Activated CD4-positive, alpha-beta T cell treated with anti-CD3 and anti-CD28 coated beads, Interleukin-2, amount 50 U/mL, for 48 hours (primary cell): ENCODE measurements at places on chromosomes 7 and 10.

GRCh38 chr7:47622946-47623640 lies 41.2 kb upstream of the TNS3 start:
- DNase-seq, result no peak

DNA sequence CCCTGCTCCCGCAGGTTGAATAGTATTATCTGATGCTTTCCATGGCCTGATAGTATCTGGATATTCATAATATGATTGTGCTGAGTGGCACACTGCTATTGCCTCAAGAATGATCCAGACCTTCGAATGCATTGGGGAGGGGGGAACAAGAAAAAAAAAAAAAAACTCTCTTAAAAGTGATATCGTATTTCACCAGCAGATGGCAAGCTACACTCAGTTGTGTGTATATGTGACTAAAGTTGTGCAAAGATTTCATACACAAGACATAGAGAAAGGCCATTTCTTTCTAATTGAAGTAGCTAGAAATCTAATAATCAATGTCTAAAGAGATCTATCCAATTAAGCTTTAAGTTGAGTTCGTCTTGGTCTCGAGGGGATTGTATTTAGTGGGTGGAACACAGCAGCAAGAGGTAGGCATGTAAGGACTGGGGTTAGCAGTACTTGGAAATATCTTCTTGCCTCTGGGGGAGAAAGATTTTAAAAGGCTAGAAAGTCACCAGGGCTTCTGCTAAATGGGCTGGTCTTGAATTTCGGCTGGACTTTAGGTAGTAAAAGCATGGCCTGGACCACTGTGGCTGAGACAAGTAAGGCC lies 15.3 kb downstream of the SFRP4 start:
- DNase-seq, result no peak

DNA sequence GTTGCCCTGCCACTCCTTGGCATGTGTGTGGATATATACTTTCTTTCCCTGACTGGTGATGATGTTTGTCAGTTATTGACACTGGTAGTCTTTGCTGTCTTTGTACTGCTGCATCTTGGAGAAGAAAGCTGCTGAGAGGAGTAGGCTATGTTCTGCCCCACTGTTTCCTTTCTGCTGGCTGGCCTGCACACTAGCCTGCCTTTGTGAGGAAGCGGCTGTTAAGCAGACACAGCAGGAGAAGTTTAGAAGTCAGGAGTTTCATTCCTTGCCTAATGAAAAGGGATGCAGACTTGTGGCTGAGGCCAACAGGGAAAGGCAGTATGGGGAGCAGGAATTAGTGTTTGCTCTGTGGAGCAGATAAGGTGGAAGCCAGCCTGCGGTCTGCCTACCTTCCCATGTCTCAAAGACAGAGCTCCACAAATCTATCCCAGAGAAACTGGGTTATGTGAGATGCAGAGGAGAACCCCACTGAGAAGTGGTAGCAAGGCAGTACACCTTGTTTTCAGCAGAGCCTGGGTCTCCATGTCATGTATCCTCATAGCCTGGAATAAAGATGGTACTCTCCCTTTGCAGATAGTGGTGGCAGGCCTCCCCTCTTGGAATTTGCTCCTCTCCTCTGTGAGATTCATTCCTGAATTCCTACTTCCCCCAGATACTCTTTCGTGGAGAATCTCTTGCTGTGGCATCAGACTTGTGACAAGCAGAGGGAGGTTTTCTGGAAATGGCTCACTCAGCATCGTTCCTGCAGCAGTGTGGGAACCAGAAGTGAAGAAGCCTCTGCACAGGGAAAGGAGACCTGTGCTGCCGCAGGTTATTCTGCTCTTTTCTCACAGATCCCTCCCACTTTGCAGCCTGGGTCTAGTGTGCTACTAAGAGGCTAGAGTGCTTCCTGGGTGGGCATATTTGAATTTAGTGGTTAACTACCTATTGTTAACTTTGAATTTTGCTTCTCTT lies 130.2 kb downstream of the LRRC4 start:
- DNase-seq, result no peak

DNA sequence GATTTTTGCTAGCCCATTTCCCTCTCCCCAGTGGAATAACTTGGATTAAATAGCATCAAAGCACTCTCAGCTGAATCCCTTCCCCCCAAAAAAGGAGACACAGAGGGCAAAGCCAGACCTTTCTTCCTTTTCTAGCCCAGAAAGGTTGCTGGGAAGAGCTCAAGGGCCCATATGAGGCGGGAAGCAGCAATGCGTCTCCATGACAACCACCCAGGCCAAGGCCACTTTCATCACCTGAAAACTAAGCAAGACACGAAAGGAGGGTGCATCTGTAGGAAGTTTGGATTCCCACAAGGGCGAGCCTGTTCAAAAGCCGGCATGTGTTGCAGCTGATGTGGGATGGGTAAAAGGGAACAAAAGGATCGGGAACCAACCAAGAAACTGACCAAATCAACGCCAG lies 229.1 kb downstream of the PLXNA4 start:
- DNase-seq, result no peak

GRCh38 chr7:30278376-30278775 lies 6.0 kb upstream of the ZNRF2 start:
- DNase-seq, result no peak
